ENCODE measurements at places on chromosomes 5 and 9.
A peak's percentile ranks its signal among the peaks of the same experiment; 100 is the strongest.

GRCh38 chr5:89351975-89352374 is 469.0 kb upstream of the MEF2C start:
- no peaks in the 10 kb centered on the region for H3K4me1 ChIP-seq
- no peaks in the 10 kb centered on the region for H3K36me3 ChIP-seq
- H3K27ac ChIP-seq, result no peak overlapping the region
- DNase-seq, result no peak
- H3K4me3 ChIP-seq, result no peak overlapping the region

DNA sequence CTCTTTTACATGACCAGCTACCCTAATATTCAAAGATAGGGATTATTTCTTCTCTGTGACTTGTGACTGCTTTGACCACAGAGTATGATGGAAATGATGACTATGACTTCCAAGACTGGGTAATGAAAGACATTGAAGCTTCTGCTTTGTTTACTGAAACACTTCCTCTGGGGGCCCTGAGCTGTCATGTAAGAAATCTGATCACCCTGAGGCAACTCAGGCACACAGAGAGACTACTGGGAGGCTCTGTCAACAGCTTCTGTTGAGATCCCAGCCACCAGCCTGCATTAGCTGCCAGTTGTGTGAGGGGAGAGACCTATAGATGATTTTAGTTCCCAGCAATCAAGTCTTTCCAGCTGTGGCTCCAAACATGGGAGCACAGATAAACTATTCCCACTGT is 76.5 kb downstream of the KCTD16 start:
- no peaks in the 10 kb centered on the region for H3K27me3 ChIP-seq
- H3K4me3 ChIP-seq, result no peak overlapping the region
- no peaks in the 10 kb centered on the region for H3K4me1 ChIP-seq
- no peaks in the 10 kb centered on the region for H3K36me3 ChIP-seq
- no peak overlapping the region for H3K27ac ChIP-seq

DNA sequence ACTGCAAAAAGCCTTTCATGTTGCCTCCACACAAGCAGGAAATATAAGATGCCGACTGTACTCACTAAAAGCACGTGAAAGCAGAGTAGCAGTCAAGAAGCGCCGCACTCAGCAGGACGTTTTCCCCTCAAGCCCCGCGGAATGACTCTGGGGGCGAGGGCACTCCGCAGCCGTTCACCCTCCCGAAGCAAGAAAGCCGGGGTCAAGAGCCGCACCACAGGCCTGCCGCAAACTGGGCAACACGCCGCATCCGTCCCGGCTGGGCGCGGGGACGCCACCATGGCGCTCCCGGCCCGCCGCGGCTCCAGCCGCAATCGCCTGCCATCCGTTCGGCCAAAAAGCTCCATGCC is 364 bp downstream of the RPS6 start:
- peaks cover 29% of the 10 kb centered on the region for H3K4me1 ChIP-seq
- no peaks in the 10 kb centered on the region for H3K27me3 ChIP-seq
- peaks cover 33% of the 10 kb centered on the region for H3K36me3 ChIP-seq
- DNase-seq, result no peak
- peak overlapping the region; percentile 94 for H3K27ac ChIP-seq

GRCh38 chr5:74063346-74063745 is 437.4 kb downstream of the ARHGEF28 start:
- DNase-seq, result no peak
- H3K4me3 ChIP-seq, result no peak overlapping the region
- no peaks in the 10 kb centered on the region for H3K27me3 ChIP-seq
- H3K27ac ChIP-seq, result no peak overlapping the region
- H3K4me1 ChIP-seq, result peaks cover 2% of the 10 kb centered on the region

DNA sequence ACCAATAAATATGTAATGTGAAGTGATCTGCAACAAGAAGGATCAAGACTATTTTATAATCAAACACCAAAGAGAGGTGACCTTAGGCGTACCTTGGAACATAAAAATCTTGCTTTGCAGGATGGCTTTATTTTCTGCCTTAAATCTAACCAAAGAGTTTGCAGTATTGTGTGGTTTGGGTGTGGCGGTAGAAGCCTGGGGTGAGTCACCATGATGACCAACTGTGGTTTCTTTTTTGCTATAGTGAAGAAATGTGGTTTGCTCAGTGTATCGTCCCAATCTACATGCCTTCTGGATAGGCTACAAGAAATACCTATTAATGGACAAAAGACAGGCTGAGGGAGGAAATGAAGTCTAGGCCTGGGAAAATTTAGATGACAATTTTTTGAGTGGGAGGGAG is 5.1 kb upstream of the CAST start:
- no peak overlapping the region for H3K4me3 ChIP-seq
- H3K27ac ChIP-seq, result peak overlapping the region; percentile 71
- H3K4me1 ChIP-seq, result peaks cover 46% of the 10 kb centered on the region
- DNase-seq, result no peak

DNA sequence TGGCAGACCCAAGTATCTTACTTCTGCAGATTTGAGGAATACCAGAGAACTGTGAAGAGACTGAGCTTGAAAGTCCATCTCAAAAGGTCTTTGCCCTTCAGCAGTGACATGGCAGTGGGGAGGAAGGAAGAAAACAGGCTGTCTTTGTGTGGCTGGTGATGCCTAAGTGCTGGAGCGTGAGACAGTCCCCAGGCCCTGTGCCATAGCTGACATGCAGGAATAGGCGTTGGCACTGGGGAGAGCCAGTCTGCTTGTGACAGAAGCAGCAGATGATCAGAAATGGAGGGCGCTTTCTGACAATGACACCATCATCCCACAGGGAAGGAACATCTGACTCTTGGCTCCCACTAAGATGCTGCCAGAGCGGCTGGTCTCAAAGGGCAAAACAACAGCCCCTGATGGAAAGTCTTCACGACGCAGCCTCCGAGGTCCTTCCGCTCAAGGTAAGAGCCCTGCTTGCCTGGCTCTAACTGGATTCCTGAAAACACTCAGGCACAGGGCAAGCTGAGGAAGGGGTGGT is 15.5 kb upstream of the GLRX start:
- no peak for DNase-seq
- H3K27me3 ChIP-seq, result no peaks in the 10 kb centered on the region
- no peaks in the 10 kb centered on the region for H3K36me3 ChIP-seq
- no peak overlapping the region for H3K4me3 ChIP-seq

- H3K27ac ChIP-seq, result no peak overlapping the region
- H3K4me1 ChIP-seq, result no peaks in the 10 kb centered on the region
- H3K27me3 ChIP-seq, result no peaks in the 10 kb centered on the region
- no peak for DNase-seq
Observed at GRCh38 chr9:18618862-18619261, 144.9 kb downstream of the ADAMTSL1 start.

Measured in suprapubic skin (tissue), 4 donors.